CD4-positive, alpha-beta T cell treated with Interleukin-17A for 1 hour (primary cell): ENCODE measurements at places on chromosomes 5 and 9.
A peak's percentile ranks its signal among the peaks of the same experiment; 100 is the strongest.

DNA sequence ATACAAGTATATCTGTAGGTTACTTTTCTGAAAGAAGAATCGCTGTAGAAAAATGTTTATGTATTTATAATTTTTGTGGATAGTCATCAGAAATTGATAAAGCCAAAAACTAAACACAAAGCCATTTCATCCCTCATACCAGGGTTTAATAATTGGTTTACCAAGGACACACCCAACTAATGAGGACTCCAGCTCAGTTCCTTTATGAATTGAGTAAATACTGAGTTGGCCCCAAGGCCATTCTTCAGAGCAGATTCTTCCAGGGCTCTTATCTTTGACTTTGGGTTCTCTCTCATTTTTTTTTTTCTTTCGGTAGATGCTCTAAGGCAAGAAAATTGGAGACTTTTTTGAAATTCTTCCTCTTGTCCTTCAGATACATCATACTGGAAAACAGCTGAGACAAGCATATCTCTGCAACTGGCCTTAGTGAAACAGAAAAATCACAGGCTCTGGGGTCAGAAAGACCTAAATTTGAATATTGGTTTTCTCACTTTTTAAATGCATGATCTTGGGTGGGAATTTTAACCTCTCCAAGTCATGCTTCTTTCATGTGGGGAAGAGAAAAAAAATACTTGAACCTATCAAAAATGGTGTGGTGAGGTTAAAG is 401.8 kb downstream of the ARHGEF28 start:
- DNase-seq = no peak

DNA sequence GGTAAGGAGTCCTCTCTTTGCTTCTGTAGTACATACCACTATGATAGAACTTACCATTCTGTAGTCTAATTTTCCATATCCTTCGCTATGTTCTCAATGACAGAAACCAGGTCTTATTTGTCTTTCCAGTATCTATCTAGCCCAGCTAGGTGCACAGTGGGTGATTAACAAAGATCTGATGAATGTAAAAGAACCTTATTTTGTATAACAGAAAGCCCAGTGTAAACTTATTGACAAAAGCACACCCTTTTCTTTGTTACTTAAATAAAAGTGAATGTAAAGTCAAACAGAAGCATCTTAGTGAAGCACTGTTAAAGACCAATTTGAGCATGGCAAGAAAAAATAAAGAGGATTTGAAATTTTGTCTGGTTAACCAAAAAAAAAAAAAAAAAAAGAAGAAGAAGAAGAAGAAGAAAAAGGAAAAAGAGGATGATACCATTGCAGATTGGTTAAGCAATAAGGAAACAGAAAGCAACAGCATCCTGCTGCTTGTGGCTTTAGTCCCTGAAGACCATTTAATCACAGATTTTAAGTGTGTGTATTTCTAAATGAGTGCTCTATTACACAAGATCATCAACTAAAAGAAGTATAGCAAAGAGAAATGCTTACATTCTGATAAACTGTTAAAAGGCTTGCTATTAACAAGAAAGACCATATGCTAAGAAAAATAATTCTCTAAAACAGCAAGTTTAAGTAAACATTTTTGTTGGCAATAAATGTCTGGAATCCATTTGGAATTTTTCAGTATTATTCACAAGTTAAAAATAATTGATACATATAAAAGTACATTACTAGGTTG is 21.2 kb downstream of the MEGF9 start:
- DNase-seq = no peak

DNA sequence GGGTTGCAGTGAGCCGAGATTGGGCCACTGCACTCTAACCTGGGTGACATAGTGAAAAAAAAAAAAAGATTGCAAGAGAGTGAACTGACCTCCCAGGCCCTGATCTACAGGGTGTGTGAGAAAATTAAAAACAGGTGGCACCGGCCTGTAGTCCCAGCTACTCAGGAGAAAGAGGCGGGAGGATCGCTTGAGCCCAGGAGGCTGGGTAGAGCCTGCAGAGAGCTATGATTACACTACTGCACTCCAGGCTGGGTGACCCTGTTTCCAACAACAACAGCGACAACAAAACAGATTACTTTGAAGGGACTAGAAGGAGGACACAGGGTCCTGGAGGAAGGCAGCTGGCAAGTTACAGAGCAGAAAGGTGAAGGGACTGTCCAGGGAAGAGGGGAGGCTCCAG is 42.2 kb upstream of the FABP6 start:
- DNase-seq = no peak

DNA sequence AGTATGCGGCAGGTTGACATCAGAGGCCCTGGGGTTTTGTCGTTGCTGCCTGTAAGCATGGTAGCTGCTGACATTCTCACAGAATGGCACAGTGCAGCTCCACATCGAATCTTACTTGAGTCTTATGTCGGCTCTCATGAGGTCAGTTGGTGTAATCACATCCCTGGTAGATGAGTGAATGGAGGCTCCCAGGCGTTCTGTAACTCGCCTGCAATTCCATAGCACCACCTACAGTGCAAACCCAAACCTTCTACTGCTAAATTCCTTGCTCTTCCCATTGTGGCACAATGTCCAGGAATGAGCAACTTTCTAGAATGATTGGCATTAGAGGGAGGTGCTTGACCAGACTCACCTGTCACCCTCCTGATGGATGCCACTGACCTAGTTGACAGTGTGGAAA is 578.4 kb downstream of the CCDC171 start:
- DNase-seq = no peak

- DNase-seq = no peak
Observed at GRCh38 chr9:84974855-84975254, 305.3 kb downstream of the NTRK2 start.

DNA sequence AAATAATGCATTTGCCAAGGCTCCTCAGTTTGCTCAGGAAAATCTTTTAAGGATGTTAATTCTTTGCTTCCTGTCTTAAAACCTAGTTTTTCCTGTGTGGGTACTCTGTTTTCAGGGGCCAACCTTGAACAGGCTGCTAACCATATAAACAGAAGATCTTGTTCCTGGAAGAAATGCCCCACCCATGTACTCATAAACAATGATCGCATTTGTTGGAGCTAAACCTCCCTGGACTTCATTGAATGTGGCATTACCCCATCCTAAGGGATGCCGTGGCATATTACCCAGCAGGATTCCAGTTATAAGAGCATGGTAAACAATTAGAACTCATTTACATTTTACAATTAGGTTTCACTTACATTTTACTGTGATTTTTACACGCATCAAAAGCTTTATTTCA is 436.0 kb downstream of the ZNF608 start:
- DNase-seq = no peak

DNA sequence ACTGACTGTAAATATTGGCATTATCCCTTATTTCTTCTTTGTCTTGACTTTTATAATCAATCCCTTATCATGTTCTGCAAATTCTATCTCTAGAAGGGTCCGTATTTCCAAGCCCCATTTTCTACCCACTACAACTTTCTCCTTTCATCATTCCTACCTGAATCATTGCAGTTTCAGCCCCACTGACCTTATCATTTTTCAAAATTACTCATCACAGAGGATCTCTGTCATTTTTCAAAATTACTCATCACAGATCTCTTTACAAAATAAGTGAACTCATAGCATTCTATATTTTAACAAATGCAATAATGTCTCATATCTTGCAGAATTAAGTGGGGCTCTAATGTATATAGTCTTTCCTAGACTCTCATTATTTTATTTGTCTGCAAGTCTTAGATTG is 256.9 kb upstream of the COX7C start:
- DNase-seq = no peak

DNA sequence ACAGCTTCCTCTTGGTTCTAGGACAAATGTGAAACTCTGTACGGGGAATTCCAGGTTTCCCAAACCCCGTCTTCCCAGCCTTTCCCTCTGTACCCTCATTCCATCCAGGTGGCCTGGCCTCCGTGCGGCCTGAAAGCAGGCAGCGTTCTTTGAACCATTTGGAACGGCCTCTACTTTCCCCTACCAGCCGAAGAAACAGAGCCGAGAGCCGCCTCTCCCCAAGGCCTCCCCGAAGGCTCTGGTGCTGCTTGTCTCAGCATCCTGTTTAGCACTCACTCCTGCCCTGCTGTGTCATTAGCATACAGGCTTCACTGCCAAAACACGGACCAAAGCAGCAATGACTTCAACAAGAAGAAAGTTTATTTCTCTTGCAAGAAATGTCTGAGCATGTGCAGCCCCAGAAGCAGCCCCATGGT is 137.7 kb downstream of the HSD17B3 start:
- DNase-seq = no peak

GRCh38 chr5:73603998-73604397 is 22.0 kb upstream of the ARHGEF28 start:
- peak; percentile 4 for DNase-seq
